ENCODE measurements at places on chromosomes 4 and X.

DNA sequence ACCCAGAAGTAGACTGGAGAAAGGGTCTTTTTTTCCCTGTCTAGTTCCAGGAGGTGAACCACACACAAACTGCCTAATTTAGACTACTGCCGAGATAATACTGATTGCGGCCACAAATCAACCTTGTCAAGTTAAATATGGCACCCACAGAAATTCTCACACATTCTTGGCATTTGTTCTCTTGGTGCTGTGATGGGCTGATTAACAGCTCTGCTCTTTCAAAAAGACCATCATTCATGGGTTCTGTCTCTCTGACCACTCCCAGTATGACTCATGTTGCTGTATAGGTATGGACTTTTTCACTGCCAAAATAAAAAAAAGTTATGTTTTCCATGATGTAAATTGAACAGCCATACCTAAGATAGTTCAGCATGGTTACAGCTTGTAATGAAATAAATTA is 1003.5 kb upstream of the LCORL start:
- no peak for DNase-seq

DNA sequence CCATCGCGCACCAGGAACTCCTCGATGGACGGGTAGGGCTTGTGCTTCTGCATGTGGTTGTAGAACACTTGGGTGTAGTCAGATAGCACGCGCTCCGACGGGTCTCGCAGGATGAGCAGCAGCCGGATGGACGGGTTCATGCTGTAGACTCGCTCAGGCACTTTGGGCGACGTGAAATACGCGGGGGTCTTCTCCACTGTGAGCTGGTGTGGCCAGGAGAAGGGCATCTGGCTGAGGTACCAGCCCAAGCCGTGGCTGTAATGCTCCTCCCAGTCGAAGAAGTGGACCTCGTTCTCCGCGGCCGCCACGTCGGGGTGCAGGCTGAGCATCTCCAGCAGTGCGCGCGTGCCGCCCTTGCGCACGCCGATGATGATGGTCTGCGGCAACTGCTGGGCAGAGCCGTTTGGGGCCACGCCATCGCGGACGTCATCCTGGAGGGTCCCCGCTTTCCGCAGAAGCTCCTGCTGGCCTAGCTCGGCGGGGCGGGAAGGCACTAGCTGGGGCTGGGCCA is 29.2 kb downstream of the HS3ST1 start:
- DNase-seq = no peak

- no peak for DNase-seq
Measured at GRCh38 chr4:154025110-154025509, 236.2 kb upstream of the SFRP2 start.

- no peak for DNase-seq
Measured at GRCh38 chr4:188113156-188113555, 3.8 kb upstream of the TRIML2 start.

DNA sequence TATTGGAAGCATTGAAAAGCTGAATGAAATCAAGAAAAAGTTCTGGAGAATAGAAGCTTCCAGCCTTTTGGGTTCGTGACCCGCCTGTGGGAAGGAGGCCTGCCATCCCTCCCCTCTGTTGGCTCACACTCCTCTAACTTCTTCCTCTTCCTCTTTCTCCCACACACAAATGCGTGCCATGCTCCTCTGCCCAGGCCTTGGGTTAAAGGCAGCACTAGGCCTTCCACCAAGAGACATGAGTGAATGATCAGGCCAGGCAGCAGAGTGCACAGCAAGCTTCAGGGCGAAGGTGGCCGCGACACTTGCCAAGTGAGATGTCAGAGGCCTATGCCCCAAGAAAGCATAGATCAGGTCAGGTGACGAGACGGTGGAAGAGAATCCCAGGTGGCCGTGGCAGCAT is 38.4 kb downstream of the FAM193A start:
- no peak for DNase-seq

GRCh38 chrX:129631849-129632248 is 22.9 kb downstream of the APLN start:
- no peak for DNase-seq

DNA sequence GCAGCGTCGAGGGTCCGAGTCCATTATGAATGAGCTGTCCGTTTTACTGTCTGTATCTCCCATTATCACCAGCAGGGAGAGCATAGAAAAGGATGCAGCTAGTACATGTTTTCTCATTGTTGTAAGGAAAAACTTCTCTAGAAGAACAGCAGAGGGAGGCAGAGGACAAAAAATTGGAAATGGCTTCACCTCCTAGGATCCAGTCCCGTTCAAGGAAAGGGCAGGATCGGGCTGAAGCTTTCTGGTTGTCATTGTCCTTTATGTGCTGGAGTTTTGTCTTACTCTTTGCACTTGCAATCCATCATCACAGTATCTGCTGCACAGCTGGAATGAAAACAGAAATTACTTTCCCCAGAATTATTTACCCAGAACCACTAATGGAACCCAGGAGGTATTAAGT is 14.7 kb downstream of the NDP start:
- DNase-seq = no peak

DNA sequence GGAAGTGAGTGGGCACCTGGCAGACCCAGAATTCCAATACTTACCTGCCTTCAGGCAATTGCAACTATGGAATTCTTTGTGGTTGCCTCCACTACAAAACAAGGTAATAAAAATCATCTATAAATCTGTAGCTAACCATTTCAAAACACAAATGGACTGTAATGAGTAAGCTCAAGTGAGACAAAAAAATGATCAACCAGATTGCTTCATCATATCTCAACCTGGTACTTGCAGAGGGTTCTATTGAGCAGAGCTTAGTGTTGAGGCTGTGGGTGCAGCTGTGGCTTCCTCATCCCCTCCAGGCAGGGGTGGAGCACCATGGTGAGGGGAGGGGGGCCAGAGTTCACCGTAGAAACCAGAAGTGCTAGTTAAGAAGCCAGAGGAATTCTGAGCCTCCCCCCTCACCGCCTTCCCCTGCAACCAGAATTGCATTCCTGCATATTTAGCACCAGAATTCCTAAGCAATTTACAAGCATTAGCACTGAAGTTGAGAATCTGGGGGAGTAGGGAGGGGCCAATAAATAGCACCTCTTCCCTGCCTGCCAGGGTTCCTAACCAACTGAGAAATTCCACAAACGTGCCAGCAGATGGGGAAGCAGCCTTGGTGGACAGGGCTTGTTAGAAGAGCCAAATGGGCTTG is 11.5 kb downstream of the CTAG1A start:
- DNase-seq = no peak

- DNase-seq = no peak
Measured at GRCh38 chr4:157265281-157265680, 44.8 kb downstream of the GRIA2 start.

DNA sequence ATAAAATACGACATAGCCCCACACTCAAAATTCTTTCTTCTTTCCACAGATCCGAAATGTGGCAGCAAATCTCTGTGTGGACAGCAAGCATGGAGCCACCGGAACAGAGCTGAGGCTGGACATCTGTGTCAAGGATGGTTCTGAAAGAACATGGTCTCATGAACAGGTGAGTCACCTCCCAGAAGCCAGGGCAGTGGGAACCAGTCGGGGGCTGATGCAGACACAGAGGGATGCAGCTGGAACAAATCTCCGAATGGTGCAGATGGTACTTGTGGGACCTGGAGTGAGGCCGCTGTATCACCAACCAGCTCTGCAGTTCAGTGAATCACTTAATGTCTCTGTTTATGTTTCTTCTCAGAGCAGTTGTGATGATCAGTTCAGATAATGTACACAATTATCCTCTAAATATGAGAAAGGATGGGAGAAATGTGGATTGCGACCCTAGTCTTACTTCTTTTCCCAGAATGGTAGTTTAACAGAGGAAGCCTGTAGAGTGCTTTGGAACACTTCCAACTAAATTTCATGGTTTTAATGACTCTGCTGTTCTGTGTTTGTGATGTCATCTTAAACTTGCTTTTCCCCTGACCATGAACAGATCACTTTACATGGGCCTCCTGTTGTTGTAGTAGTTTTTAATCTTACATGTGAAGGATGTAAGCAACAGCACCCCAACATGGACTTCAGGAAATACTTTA is 159.3 kb upstream of the GALNT7 start:
- no peak for DNase-seq

GRCh38 chrX:44816367-44816766 is 27.5 kb upstream of the DUSP21 start:
- no peak for DNase-seq

GRCh38 chr4:123102897-123103471 is 180.6 kb upstream of the NUDT6 start:
- DNase-seq = no peak
